Left forelimb (tissue), 1 donor: ENCODE measurements at places on chromosomes 1 and 21.

- no peak for DNase-seq
Measured at GRCh38 chr1:110234691-110235090, 24.6 kb downstream of the KCNC4 start.

GRCh38 chr1:119564548-119564947 is 57.5 kb downstream of the HSD3B1 start:
- DNase-seq: no peak

DNA sequence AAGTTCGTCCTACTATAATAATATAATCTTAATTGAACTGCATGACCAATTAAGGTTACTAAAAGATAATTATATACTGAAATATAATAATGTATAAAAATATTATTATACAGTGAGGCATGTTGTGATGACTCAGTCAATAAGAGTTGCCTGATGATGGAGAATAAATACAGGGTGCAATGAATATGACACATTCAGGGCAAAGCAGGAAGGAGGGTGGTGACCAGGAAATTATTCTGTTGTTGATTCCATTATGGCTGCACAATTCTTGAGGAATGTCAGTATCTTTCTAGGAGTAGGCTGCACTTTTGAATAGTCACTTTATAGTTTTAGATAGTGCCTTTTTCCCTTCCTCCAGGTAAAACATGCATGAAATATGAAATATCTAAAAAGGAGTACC is 46.4 kb upstream of the RGS21 start:
- DNase-seq: no peak

- DNase-seq: no peak
Measured at GRCh38 chr1:81867235-81867634, 66.5 kb downstream of the ADGRL2 start.

DNA sequence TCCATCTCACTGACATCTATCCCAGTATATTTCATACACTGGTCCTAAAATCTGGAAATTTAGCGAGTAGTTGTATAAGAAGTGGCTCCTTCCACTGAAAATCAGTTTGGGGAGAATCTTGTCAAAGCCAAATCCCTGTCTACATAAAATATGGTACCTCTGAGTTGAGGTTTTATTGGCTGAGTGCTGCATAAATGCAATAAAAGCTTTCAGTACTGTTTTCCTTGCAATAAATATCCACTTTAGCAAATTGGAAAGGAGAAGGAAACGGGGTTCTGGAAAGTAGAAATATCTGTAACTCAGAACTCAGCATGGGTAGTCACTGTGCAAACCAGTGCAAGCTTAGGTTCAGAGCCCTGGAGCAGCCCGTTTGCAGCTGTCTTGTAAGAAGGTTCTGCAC is 580.2 kb downstream of the SMYD3 start:
- DNase-seq: no peak

DNA sequence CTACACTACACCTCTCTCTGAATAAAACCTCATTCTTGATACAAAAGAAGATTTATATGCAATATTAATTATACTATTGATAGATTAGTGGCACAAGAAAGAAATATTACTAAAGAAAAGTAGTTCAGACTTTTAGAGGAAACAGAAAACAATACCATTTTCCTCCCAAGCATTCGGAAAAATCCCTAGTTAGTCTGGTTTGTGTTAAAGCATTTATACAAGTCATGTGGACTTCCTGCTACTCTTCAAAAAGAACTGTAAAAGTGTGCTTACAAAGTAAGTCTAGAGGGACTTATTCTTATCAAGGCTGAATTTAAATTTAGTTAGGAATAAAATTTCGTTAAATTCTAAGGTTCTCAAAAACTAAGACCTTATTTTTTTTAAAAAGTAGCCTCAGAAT is 129.1 kb downstream of the ATP1B1 start:
- DNase-seq: no peak

DNA sequence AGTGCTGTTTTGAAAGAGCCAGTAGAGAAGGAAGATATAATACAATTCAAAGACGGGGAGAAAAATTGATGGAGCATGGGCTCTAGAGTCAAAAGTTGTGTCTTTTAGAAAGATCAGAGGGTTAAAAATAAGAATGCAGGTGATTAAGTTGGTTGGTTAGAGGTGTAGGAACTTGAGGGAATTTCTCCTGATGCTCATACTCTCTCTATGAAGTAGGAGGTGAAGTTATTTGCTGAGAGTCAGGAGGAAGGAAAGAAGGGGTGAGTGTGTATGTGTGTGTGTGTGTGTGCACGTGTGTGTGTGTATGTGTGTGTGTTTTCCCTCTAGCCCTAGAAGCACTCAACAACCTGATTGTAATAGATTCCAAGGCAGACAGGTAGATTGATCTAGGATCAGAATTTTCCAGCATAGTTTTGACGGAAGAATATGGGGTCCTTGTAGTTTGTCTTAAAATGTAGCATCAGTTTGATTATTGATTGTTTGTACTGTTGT is 88.3 kb upstream of the MACF1 start:
- no peak for DNase-seq

DNA sequence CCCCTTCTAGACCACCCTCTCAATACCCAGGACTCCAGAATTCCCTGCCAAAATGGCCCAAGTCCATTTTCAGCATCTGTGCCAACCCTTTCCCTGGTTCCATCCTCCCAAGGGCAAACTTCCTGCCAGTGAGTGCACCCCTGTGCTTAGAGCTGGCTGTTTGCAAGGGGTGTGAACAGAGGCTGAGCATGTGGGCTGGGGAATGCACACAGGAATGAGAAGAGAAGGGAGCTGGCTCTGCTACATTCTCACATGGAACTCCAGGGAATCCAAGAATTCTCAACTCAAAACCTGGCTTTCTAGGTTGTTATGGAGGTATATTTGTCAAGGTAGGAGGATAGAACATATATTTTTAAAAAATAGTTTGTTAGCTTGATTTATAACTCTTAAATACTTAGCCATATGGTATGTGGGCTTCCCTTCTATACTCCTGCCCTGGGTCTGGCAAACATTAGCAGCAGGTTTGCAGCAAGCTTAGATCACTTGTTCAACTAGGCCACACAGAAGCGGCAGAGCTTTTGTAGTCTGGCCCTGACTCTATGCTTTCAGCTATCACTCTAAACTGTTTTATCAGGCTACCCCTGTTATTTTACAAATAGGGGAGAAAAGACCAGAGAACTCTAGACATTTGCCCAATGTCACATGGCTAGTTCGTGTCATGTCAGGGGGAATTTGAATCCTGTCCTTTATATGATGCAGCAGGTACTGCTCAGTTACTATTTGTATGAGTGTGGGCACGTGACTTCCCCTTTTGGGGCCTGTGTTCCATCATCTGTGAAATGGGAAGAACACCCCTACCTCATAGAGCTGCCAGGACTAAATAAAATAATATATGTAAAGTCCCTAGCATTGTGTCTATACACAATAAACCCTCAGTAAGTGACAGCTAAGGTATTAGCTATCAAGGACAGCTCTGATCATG is 8.1 kb upstream of the STMN1 start:
- DNase-seq: no peak

- DNase-seq: peak; percentile 73
Measured at GRCh38 chr1:53182111-53182593, 14.5 kb upstream of the CPT2 start.

DNA sequence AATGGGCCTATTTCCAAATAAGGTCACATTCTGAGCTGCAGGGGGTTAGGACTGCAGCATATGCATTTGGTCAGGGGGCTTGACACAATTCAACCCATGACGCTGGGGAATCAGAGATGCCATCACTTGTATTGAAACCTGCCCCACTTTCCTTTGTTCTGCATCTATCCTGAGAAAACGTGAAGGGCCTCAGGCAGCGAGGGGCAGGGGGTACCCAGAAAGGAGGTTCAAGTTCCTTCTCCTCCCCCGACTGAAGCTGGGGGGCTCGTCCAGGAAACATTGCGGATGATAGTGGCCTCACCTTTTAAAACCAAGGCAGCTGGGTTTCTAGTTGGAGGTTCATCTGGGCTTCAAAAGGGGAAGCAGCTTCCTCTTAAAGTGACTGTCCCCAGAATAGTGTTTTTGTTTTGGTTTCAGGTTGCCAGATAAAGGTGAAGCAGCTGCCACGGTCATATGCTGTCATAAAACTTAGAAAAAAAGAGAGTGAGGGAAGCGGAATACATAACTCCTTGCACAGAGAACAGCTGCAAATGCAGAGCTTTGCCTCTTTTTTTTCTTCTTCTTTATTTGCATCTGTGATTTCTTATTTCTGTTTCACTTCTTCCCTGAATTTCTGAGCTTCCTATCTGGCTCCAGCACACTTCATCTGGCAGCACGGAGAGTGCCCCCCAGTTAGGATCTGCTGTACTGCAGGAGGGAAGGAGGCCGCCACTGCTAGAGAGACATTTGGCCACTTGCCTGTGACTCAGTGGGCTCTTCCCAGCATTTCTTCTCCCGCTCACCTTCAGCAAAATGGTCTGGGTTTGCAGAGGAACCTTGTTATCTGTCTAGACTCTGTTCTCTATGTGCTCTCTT is 142.0 kb downstream of the AJAP1 start:
- DNase-seq: no peak

GRCh38 chr1:27402349-27402754 is 9.9 kb downstream of the GPR3 start:
- DNase-seq: no peak

- DNase-seq: no peak
Measured at GRCh38 chr1:215076322-215076721, 6.2 kb upstream of the KCNK2 start.

DNA sequence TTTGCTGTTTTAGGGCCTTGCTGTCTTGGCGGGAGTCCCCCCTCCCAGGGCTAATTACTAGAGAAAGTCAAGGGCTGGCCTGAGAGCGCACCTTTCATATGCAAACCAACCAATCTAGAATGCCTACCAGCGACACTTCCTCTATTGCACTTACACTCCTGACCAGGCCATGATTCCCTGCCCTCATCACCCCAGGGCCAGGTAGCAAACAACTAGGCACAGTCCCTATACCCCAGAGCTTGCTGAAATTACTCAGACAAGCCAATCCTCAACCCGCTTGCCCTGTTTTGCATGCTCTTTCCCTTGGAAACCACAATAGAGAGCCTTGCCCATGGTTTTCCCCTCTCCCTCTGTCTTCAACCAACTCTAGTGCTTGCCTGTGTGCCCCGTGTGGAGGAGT is 70.3 kb downstream of the URB2 start:
- no peak for DNase-seq

- no peak for DNase-seq
Measured at GRCh38 chr1:86064899-86065298, 91.7 kb downstream of the COL24A1 start.

DNA sequence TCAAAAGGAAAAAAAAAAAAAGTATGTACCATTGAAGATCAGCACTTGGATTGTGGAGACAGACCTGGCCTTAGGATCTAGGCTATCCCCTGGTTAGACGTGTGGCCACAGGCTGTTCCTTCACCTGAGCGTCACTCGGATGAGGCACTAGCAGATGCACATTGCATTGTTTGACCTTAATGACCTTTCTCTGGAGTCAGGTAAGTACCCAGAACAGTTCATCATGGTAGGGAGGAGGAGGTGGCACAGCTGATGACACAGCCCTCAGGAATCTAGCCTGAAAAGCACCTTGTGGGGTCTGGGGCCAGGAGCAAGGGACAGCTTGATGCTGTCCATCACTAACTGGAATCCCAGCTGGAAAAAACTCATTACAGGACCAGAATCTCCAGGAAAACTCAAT is 21.2 kb downstream of the NECAP2 start:
- no peak for DNase-seq

GRCh38 chr1:118767971-118768370 is 220.2 kb downstream of the TBX15 start:
- no peak for DNase-seq

DNA sequence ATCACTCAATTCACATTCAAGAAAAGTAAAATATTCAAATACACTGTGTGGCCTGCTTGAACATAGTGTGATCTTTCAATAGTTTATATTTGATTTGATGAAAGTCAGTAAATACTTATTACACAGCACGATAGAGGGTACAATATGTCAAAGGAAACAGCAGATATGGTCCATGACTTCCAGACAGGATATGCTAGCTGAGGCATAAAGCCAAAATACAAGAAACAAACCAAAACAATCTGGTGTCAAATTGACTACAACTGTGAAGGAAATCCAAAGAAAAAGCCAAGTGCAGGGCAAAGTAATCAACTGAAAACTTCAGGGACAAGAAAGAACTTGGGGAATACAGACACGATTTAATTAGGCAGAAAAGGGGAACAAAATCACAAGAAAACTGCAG is 19.3 kb downstream of the RRAGC start:
- no peak for DNase-seq

DNA sequence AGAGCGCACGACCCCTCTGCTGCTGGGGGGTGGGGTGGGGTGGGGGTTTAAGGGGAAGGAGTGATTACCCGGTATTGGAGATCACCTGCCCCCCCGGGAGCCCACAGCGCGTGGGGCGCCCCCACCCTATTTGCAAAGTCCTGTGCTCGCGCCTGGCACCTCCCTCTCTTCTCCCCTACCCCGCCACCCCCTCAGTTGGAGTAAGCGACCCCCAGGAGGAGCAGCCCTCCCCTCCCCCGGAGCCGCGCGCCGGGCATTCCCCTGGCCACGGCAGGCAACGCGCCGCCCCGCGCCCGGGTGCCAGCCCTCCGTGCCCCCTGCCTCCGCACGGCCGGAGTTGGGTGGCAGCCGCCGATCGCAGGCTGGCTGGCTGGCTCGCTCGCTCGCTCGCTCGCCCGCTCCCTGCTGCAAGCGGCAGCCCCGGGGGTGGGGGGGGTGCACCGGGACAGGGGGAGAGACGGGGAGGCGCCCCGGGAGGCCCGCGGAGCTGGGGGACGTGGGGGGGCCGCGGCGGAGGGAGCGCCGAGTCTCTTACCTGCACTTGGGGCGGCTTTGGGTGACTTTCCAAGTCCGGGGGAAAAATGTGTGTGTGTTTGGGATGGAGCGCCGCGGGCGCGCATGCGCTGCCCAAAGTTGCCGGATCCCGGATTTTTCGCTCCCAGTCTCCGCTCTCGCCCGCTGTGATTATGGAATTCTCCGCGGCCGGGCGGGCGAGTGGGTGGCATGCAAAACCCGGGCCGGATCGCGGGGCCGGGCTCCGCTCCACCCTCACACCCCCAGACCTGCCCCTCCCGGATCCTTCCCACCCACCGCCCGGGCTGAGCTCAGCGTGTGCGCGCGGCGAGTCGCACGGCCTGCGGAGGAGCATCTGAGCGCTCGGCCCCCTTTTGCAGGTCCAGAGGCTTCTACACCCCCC is at the start of gene CASZ1:
Gene CASZ1 (minus strand): TSS at position 618 of the 916 bp plus-strand sequence. CDS start 102,757 bp downstream, outside the sequence.
- DNase-seq: peak; percentile 90

DNA sequence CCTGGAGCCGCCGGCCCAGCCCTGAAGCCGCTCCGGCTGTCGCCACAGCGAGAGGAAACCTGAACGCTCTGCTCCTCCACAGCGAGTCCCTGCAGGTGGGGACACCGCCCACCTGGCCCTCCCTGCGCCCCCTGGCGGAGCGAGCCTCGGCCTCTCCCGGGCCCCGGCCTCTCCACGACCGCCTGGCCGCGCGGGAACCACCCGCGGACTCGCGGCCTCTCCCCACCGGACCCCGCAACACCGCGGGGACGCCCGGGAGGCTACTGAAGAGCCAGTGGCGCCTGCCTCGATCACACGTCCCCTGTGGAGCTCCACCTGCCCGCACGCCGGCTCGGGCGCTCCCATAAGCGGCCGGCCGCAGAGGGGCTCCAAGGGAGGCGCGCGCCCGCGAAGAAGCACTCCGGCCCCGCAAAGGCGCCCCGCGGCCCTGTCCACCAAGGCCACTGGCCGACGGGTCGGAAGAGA is 109.6 kb downstream of the KCNN3 start:
- DNase-seq: no peak

GRCh38 chr1:200590001-200590400 is 30.6 kb downstream of the KIF14 start:
- DNase-seq: no peak

- DNase-seq: no peak
Measured at GRCh38 chr1:21152423-21153100, 24.1 kb downstream of the EIF4G3 start.

- no peak for DNase-seq
Measured at GRCh38 chr1:8355439-8356255, 37.7 kb downstream of the SLC45A1 start.
